ENCODE measurements at places on chromosomes 16 and 17.

- no peak for DNase-seq
These were observed 115.0 kb downstream of the HS3ST2 start for GRCh38 chr16:22928882-22929435.

DNA sequence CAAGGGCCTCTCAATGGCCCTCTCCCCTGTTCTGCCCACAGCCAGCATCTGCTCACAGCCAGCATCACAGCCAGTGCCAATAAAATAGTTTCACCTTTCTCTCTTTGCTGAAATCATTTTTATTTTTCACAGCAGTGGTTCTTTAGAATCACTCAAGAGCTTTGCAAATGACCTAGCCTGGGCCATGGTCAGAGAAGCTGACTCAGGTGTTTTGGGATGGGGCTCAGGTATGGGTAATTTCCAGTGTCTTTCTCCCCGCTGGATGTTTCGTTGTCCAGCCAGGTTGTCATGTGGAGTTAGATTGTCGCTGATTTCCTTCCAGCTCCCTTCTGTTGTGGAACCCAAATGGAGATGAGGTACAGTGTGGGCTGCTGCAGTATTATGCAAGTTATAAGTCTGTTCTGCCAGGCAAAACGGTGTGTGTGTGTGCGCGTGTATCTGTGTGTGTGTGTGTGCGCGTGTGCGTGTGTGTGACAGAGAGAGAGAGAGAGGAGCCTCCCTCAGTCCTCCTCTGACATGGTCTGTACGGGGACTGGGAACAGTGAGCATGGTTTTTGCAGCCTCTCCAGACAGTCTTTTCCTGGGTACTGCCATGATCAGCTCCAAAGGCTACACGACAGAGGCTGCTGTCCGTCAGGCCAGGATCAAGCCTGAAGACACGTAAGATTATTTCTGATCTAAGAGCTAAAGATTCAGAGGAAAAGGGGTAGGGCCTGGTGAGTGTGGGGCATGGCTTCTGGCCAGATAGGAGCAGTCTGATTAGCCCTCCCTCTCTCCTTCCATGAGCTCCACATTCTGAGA lies 1.4 kb upstream of the PMP22 start:
- DNase-seq: no peak

- DNase-seq: no peak
These were observed at the start of gene CYGB for GRCh38 chr17:76537578-76538280. Gene CYGB, minus strand, starts transcription at chr17:76537709. Its CDS starts 167 bp downstream, at chr17:76537542.

DNA sequence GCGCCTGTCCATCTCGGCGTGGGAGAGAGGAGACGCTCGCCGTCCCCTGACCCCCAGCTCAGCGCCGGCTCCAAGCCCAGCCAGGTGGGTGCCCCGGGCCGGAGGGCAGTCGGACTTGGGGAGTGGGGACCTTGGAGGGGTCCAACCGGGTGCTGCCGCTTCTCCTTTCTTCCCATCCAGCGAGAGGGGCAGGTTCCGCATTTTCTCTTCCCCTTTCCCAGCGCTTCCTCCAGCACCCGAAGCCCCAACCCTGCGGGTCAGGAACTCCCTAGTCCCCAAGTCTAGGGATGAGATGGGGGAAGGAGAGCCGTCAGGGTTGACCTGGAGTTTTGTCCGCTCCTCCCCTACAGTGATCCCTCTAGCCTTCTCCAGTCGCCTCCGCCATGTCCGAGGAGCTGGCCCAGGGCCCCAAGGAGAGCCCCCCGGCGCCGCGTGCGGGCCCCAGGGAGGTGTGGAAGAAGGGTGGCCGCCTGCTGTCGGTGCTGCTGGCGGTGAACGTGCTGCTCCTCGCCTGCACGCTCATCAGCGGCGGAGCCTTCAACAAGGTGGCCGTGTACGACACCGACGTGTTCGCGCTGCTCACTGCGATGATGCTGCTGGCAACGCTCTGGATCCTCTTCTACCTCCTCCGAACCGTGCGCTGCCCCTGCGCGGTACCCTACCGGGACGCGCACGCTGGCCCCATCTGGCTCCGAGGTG lies at the start of gene OTOP2:
TSS of gene OTOP2 (plus strand) at position 24 of the 699 bp plus-strand sequence. CDS start at position 384, 360 bp downstream.
- DNase-seq: no peak

- no peak for DNase-seq
These were observed 88.0 kb downstream of the TMEM100 start for GRCh38 chr17:55634702-55635101.

DNA sequence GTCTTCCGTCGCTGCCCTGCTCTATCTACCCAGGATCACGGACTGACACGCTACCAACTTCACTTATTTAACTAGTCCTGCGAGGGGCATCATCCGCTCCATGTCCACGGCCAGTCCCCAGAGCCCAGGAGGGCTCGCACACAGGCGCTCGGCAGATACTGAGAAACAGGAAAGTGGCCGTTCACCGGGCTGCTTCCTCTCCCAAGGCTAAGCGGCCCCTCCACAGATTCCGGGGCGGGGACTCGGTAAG lies 388 bp downstream of the OXLD1 start:
- DNase-seq: no peak

GRCh38 chr17:38898291-38898679 lies 27.1 kb upstream of the LASP1NB start:
- no peak for DNase-seq

DNA sequence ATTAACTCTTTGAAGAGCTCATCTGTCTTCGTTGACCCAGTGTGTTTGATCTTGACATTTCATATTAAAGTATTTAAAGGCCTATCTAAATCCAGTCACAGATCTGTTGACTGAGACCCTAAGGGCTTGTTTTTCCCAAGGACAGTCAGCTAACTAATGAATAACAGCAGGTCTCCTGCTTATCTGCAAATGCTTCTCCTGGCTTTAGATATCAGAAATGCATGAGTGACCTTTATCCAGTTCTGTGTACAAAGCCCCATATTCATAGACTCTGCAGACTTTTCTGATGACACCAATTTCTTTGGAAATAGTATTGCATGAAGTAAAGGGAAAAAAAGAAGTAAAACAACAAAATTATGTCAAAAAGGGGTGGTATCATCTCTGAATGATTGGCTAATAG lies 70.3 kb downstream of the YPEL2 start:
- no peak for DNase-seq

- DNase-seq: no peak
These were observed 2.3 kb downstream of the NTN1 start for GRCh38 chr17:9023392-9024218.
